G401 (cell line): ENCODE measurements at places on chromosomes 6 and 20. TPM values are rescaled to one million over a fixed set of nuclear protein-coding genes. Genes with fewer than 3 reads are reported as not detected.

- DNase-seq, result no peak
Observed at GRCh38 chr6:12017263-12017662, 5.2 kb downstream of the HIVEP1 start.

- peak; percentile 17 for DNase-seq
Observed at GRCh38 chr6:43547222-43547621, 28.6 kb downstream of the XPO5 start.

- DNase-seq, result peak; percentile 10
Observed at GRCh38 chr6:18507018-18507415, 119.9 kb downstream of the RNF144B start.

- no peak for DNase-seq
Observed at GRCh38 chr6:139525415-139525814, 151.0 kb upstream of the CITED2 start.

- DNase-seq, result no peak
Observed at GRCh38 chr20:4813863-4814695, 92.4 kb downstream of the PRND start.

GRCh38 chr6:47004463-47004862, 37.7 kb downstream of the ADGRF1 start:
- DNase-seq, result no peak

DNA sequence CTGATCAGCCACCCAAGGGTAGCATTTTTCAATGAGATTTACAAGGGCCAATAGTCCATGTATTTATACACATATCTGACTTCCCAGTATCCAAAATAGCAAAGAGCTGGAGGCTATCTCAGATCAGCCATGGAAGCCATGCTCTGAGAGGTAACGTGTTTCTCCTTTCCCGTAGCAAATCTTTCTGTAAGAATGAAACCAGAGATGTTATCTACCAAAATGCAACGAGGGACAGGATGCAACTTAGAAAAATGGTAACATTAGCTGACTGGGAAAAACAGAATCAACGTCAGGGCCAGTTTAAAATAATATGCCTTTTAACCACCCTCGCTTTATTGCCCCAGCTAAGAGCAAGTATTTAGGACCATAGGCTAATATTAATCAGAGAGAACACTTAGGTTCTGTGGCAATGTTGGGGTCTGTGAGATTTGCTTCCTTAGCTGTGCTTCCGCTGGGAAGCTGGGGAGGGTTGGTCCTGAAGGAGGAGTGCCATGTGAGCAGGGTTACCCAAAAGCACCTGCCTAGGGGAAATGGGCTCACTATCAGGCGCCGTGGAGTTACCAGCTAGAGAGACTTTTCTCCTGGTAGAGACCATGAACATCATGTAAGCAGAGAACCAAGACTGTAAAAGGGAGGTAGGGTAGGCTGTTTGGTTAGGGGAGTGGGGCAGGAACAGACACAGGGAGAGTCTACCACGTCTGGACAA, 1.2 kb downstream of the ZNF831 start:
- DNase-seq, result no peak

DNA sequence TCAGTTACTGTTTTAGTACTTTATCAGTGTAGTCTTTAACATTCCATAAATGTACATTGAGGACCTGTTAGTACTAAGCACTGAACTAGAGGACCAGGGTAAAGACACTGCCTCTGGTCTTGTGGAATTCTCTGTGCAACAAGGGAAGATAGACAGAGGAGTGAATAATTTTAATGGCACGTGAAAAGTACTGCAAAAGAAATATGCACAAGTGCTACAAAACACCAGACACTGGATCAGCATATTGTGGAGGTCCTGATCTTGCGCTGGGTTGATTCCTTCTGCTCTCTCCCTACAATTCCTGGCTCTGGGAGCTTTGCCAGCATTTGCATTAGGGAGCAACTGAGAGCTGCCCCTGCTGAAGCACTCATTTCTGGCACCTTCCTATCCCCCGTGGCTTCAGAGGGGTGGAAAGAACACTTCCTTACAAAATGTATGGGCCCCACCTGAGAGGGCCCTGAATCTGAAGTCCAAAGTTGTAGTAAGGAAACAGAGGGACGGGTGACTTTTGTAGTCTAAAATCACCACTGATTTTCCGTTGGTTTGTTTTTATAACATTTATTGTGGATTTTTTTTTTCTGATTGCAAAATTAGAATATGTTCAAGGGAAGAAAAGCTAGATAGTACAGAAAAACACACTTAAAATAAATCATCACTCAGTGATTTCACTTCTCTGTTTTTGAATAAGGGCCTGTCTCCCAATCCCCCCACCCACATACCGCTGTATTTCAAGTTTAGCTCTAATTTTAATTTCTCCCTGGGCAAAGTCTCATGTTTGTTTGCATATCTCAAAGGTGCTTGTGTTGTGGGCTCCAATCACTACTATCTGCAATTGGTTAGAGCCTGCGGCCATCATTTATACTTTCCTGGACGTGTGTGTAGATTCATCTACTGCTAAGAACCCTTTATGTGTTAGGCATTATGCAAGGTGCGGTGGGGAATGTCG, 4.9 kb downstream of the PKIG start:
- DNase-seq, result no peak

- peak; percentile 99 for DNase-seq
Observed at GRCh38 chr6:38702558-38703397, at the start of gene GLO1. GLO1 (minus strand) TSS chr6:38703145; CDS start chr6:38703054, 91 bp downstream.

- no peak for DNase-seq
Observed at GRCh38 chr6:89034586-89035251, 45.8 kb upstream of the PNRC1 start.

DNA sequence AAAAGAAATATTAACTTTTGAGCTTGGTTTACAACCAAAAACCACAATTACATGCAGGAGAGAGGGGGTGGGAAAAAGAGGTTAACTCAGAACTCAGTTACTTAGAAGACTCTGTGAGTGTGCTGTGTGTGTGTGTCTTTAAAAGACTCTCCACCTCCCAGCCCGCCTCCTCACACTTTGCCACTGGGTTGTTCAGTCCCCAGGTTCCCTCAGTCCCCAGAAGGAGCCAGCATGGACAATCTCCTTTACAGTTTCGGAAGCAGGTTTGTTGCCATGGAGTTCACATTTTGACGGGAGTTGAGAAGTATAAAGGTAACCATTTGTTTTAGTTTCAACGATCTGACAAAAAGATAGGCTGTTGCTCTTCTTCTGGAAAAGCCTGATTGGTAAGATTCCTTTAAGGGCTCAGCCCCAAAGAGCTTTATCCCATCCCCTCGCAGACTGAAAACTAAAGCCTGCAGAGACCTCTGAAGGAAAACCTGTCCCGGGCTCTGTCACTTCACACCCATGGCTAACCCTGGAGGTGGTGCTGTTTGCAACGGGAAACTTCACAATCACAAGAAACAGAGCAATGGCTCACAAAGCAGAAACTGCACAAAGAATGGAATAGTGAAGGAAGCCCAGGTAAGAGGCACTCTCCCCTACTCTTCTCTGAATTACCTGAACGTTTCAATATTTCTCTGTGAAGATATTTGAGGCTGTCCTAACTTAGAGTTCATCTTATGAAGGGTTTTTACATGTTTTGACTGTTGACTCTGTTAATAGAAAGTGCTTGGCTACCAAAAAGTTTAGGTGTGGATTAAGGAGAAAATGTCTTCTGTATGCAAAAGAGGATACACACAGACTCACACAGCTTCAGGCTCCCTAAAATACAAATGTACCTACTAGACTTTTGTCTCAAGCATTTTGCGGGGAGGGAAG, at the start of gene SPTLC3:
Gene SPTLC3 (plus strand): TSS at position 212 of the 921 bp plus-strand sequence. CDS start 296 bp downstream, at position 508.
- no peak for DNase-seq

- peak; percentile 33 for DNase-seq
Observed at GRCh38 chr20:22905658-22906057, 129.5 kb upstream of the SSTR4 start.

DNA sequence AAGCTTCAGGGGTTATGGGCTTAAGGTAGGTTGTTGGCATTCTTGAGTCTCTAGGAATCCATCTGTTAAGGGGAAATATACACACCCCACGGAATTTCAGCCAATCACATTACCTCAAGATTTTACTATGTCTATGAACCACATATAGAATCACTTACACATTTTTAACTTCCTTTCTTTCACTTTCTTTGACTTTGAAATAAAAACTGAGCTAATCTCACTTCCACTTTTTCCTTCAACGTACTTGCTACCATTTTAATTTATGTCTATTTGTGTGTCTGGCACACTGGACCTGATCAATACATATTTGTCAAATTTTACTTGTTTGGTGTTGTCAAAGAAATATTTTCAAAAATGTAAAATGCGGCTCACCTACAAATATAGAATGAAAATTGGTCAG, 545.4 kb upstream of the JAG1 start:
- DNase-seq, result no peak

GRCh38 chr20:62603021-62603906, 39.0 kb upstream of the SLCO4A1 start:
- peak; percentile 85 for DNase-seq

DNA sequence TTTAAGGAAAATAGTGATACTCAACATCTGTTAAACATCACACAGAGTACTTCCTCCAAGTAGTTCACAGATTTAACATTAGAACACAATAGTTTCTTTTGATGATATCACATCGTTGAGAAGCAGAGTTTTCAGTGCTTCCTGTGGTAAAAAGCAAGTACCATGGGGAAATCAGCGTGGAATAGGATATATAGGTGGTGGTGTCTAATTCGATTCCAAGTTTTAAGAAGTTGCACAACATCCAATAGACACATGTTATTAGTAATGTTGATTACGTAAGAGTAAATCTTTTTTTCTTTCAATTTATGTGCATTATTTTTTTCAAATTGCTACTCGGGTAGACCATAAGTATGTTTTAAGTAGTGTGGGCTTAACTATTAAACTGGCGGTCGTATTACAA, 360.7 kb downstream of the NKAIN2 start:
- DNase-seq, result no peak

- DNase-seq, result no peak
Observed at GRCh38 chr20:47303736-47304135, 52.8 kb downstream of the ZMYND8 start.

- no peak for DNase-seq
Observed at GRCh38 chr6:168131464-168132415, 52.7 kb upstream of the FRMD1 start.

DNA sequence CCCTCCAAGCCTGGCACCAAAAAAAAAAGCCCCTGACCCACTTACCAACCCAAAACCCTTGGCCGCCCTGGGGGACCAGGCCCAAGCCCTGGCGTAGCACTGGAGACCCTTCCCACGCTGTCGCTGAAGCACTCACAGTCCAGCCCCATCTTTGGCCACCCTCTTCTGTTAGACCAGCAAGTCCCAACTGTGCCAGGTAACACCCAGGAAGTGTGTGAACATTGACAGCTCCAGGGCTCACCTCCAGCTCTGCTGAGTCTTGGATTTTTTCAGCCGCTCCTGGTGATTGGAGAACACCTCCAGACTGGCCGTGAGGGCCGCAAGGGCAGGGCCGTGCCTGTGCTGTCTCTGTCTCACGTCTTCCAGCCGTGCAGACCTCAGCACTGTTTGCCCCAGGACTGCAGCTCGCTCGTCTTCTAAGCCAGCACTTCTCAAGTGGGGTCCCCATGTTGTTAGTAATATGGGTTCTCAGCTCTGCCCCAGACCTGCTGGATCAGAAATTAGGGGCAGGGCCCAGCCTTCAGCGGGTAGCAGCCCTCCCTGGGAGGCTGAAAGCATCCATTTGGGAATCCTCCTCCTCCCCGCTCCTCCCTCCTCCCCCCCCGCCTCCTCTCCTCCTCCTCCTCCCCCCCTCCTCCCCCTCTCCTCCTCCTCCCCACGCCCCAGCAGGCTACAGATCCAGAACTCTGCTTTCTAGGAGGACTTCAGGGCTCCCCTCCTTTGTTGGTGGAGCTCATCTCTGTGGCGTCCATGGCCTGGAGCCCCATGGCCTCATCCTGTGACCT, 18.1 kb downstream of the NPEPL1 start:
- DNase-seq, result no peak

- no peak for DNase-seq
Observed at GRCh38 chr20:17863577-17864292, 104.9 kb downstream of the SNX5 start.

- DNase-seq, result no peak
Observed at GRCh38 chr6:143676437-143677045, 1.2 kb upstream of the PHACTR2 start.

DNA sequence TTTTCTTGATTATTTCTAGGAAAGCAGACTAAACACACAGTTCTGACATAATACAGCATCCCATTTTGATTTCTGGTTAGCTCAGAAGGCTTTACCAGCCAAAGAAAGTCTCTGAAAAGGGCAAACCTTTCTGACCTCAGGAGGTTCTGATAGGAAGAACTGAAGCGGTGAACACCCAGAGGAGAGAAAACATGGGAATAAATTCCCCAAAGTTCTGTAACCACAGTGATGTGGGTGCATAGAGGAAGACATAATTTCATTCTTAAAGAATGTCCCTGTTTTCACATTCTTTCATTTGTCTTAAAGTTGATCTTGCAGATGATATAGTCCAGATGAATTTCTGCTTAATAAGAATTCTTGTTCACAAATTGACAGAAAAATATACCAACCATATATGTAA, 60.3 kb downstream of the RSPO3 start:
- DNase-seq, result no peak

GRCh38 chr6:111541026-111541681, 58.1 kb upstream of the REV3L start:
- no peak for DNase-seq

GRCh38 chr20:9068841-9069663, at the start of gene PLCB4:
PLCB4 (plus strand) TSS chr20:9069087; CDS start chr20:9307815, 238,728 bp downstream.
- peak; percentile 81 for DNase-seq

- no peak for DNase-seq
Observed at GRCh38 chr20:58511861-58512260, 3.3 kb downstream of the APCDD1L start.

- no peak for DNase-seq
Observed at GRCh38 chr6:24931296-24931695, 4.5 kb downstream of the RIPOR2 start.

GRCh38 chr6:113500221-113500620, 356.9 kb upstream of the MARCKS start:
- DNase-seq, result no peak

Gene HS3ST5
- not detected in 2 replicates for total RNA-seq

Gene HEY2
- not detected in 2 replicates for total RNA-seq

Gene ZNF343
- 7.6 and 11.3 TPM in 2 replicates for total RNA-seq

Gene ADGRF5
- not detected in 2 replicates for total RNA-seq

Gene HTR1B
- not detected in 2 replicates for total RNA-seq

Gene SNAP25
- total RNA-seq, result not detected in 2 replicates

Gene LINC00237
- not detected in 2 replicates for total RNA-seq

Gene HIVEP2
- total RNA-seq, result 0.80 and 1.8 TPM in 2 replicates

Gene AMD1
- total RNA-seq, result 92.1 and 142 TPM in 2 replicates

Gene NHSL1
- total RNA-seq, result 0.80 and 7.8 TPM in 2 replicates

Gene ULBP2
- 1.9 TPM in 1 of 2 replicates, not detected in the other for total RNA-seq

Gene C6orf163
- total RNA-seq, result 0.34 and 0.80 TPM in 2 replicates

Gene THEMIS
- total RNA-seq, result not detected in 2 replicates

Gene TFAP2A
- total RNA-seq, result 2.3 TPM in 1 of 2 replicates, not detected in the other
